Stimulated activated CD4-positive, alpha-beta T cell treated with anti-CD3 and anti-CD28 coated beads, Interleukin-4, amount 100 ng/mL, for 48 hours (primary cell): ENCODE measurements at places on chromosomes 7 and 10.

GRCh38 chr10:35502692-35503091 is 102.4 kb upstream of the GJD4 start:
- DNase-seq, result no peak

GRCh38 chr7:18287482-18287881 is 208.1 kb upstream of the HDAC9 start:
- no peak for DNase-seq

GRCh38 chr10:89029181-89029580 is 38.6 kb downstream of the FAS start:
- DNase-seq, result no peak

- no peak for DNase-seq
Measured at GRCh38 chr7:75798770-75799169, 14.8 kb downstream of the CCL24 start.

- DNase-seq, result no peak
Measured at GRCh38 chr10:13184730-13185514, 23.6 kb downstream of the MCM10 start.

GRCh38 chr7:2639181-2639681 is 7.4 kb downstream of the TTYH3 start:
- DNase-seq, result no peak

- DNase-seq, result no peak
Measured at GRCh38 chr7:114663502-114663901, 248.9 kb downstream of the FOXP2 start.

- no peak for DNase-seq
Measured at GRCh38 chr10:117439243-117439912, 64.1 kb upstream of the PDZD8 start.

GRCh38 chr10:63027531-63027930 is 105.6 kb upstream of the NRBF2 start:
- no peak for DNase-seq

- no peak for DNase-seq
Measured at GRCh38 chr10:69458430-69459100, 7.3 kb downstream of the TSPAN15 start.

- DNase-seq, result no peak
Measured at GRCh38 chr7:16929146-16929762, 47.5 kb upstream of the AGR3 start.

GRCh38 chr7:42144604-42145003 is 92.4 kb downstream of the GLI3 start:
- no peak for DNase-seq

DNA sequence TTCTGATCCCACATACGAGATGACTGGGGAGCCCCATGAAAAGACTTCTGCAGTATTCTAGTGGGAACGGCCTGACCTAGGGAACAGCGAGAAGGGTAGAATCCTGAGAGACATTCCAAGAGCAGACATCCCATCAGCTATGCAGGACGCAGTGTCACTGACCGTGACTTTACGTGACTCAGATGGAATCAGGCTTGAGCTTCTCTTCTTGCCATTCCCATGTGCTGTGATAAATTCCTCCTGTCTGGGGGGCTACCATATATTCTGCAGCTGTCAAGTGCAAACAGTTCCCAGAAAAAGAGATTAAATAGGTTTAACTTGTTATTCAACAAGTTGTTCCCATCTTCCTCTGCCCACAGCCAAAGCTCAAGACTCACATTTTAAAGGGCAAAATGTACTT is 73.1 kb upstream of the PDE1C start:
- DNase-seq, result no peak

DNA sequence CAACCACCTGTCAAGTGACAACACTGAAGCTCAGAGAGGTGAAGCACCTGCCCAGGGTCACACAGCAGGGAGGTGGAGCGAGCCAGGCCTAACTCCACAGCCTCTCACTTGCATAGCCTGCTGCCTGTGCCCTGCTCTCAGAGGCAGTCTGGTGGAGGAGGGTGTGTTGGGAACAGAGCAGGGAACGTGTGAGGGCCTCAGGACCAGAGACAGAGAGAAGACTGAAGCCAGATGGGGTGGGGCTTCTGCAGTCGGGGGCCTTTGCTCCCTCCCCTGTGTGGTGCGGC is 114.0 kb downstream of the PTPN20 start:
- DNase-seq, result no peak

- no peak for DNase-seq
Measured at GRCh38 chr7:1252540-1253090, 19.9 kb downstream of the UNCX start.
